ENCODE measurements at places on chromosomes 13 and 19.

DNA sequence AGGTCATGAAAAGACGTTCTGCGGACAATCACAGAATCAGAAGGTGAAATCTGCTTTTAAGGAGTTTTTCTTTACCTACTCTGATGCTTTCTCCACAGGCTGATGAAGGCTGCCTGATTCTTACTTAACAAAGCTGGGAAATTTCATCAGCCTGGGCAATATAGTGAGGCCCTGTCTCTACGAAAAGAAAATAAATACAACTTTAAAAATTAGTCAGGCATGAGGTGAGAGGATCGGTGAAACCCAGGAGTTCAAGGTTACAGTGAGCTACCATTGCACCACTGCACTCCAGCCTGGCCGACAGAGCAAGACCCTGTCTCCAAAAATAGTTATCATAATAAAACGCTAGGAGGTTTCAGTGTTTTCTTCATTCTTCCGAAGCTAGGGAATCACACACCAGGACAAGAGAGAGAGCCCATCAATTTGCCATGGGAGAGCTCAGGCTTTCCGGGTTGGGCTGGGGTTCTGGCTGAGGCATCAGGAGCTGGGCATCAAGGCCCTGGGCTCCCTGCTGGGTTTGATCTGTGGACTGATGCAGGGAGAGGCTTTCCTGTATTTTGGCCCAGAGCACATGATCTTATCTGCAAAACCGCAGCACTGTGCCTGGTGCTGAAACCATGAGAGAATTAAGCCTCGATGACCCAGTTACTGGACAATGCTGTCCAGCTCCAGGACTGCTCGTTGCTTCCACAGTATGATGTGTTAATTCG is 25.1 kb upstream of the CEBPG start:
- no peak for DNase-seq

- no peak for DNase-seq
These were observed 44.1 kb upstream of the ZNF780A start for GRCh38 chr19:40134866-40135265.

GRCh38 chr13:77779552-77780272 is 82.2 kb downstream of the SLAIN1 start:
- no peak for DNase-seq

DNA sequence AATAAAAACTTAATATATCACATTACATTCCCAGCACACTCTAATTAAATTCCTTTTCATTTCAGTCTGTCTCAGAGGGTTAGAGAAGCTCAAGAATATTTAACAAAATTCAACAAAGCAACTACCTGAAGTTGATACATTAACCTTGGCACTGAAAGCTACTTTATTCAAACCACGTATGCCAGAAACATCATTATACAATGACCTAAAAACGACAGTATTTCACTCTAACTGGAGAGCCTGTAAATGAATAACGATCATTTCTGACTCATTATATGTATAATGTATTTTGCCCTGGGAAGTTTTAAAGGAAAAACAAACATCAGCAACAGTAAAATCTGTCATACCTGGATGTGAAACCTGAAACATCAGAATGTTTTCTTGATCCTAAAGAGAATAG is 270.1 kb downstream of the SLITRK5 start:
- no peak for DNase-seq

DNA sequence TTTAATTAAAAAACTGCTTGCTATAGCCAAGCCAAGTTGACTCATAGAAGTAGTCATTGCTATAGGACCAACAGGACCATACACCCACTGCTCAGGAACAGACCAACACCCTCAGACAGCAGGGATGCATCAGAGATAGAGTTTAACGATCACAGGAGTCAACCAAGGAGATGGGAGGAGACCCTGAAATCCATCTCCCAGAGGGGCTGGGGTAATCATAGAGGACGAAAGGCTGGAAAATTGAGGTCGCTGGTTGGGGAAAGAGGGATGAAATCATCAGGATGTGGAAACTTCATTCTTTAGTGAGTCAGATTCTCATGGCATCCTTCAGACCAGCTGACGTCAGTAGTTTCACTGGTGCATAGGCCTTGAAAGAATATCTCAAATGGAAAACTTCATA is 160.4 kb upstream of the GPC6 start:
- DNase-seq = no peak

DNA sequence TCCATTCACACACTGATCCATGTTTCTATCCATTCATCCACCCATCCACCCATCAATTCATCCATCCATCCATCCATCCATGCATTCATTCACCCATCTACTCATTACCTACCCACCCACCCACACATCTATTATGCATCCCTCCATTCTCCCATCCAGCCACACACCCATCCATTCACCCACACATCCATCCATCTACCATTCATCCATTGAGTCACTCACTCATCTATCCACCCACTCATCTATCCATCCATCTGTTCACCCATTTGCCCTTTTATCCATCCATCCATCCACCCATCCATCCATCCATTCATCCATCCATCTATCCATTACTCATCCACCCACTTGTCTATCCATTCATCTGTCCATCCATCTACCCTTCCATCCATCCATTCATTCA is 30.1 kb downstream of the CELF5 start:
- no peak for DNase-seq

DNA sequence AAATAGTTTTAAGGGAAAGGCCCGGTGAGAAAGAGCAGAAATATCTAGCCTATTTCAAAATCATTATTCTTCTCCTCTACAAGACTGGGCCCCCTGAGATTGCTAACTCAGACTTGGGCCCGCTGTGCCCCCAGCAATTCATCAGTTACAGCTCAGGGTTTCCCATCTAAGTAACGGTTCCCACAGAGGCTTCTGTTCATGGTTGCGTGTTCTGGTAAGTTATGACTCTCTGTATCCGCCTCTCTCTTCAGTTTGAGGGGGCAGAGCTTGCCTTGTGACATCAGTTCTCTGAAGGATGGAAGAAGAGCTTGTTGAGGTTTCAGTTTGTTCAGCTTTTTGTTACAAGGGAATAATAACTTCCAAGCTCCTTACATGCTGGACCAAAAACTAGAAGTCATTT is 11.6 kb downstream of the ZNF57 start:
- DNase-seq = no peak

- DNase-seq = no peak
These were observed 7.0 kb downstream of the ZNF749 start for GRCh38 chr19:57441979-57442752.

- DNase-seq = no peak
These were observed 608 bp downstream of the MYADM start for GRCh38 chr19:53868091-53868891.

GRCh38 chr19:45591004-45591637 is 6.5 kb upstream of the OPA3 start:
- DNase-seq = peak; percentile 40

DNA sequence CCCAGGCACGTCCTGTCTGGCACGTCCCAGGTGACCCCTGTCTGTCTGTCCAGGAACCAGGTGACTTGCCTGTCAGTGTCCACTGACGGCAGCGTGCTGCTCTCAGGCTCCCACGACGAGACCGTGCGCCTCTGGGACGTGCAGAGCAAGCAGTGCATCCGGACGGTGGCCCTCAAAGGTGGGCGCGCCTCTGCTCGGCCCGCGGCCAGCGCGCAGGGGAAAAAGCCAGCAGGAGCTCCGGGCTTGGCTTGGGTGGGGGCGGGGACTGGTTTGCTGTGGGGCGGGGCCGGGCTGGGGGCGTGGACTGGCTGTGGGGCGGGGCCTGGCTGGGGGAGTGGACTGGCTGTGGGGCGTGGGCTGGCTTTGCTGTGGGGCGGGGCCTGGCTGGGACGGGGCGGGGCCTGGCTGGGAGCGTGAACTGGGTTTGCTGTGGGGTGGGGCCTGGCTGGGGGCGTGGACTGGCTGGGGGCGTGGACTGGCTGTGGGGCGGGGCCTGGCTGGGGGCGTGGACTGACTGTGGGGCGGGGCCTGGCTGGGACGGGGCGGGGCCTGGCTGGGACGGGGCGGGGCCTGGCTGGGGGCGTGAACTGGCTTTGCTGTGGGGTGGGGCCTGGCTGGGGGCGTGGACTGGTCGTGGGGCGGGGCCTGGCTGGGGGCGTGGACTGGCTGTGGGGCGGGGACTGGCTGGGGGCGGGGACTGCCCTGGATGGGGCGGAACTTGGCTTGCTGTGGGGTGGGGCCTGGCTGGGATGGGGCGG is 7.2 kb downstream of the WDR18 start:
- DNase-seq = peak; percentile 17

GRCh38 chr19:18000480-18000914 is 7.5 kb upstream of the ARRDC2 start:
- no peak for DNase-seq

DNA sequence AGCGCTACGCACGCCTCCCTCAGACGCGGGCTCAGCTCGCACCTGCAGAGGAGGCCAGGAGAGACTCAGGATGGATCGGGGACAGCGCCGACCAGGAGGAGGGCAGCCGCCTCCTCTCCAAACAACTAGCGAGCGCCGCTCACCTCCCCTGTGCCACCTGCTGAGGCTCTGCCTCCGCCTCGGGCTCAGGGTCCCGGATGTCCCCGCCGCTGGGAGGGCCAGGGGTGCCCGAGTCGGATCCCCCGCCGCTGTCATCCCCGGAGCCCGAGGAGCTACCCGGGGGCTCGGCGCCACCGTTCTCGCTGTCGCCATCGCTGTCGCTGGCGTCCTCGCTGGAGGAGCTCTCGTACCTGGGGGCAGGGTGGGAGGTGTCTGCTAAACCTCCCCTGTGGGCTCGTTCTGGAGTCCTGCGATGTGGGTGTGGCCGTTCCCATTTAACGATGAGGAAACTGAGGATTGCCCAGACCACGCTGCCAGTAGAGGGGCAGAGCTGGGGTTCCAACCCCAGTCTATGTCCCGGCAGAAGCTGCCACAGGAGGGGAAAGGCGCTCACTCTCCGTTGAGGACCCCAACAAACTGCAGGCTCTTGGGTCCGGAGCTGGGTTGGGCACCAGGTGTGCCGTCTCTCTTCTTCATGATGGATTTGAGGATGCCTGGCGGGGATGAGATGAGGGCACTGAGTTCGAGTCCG is 9.2 kb downstream of the KANK3 start:
- DNase-seq = no peak

- no peak for DNase-seq
These were observed at the start of gene IL17D for GRCh38 chr13:20702915-20703779. Gene IL17D, plus strand, starts transcription at chr13:20703699. Its CDS starts 303 bp downstream, at chr13:20704002.

GRCh38 chr19:41096353-41096752 is 8.1 kb downstream of the CYP2A13 start:
- DNase-seq = no peak

- DNase-seq = no peak
These were observed 468 bp downstream of the S1PR5 start for GRCh38 chr19:10516671-10517286.

- DNase-seq = no peak
These were observed 3.3 kb upstream of the TM6SF2 start for GRCh38 chr19:19276386-19276785.

DNA sequence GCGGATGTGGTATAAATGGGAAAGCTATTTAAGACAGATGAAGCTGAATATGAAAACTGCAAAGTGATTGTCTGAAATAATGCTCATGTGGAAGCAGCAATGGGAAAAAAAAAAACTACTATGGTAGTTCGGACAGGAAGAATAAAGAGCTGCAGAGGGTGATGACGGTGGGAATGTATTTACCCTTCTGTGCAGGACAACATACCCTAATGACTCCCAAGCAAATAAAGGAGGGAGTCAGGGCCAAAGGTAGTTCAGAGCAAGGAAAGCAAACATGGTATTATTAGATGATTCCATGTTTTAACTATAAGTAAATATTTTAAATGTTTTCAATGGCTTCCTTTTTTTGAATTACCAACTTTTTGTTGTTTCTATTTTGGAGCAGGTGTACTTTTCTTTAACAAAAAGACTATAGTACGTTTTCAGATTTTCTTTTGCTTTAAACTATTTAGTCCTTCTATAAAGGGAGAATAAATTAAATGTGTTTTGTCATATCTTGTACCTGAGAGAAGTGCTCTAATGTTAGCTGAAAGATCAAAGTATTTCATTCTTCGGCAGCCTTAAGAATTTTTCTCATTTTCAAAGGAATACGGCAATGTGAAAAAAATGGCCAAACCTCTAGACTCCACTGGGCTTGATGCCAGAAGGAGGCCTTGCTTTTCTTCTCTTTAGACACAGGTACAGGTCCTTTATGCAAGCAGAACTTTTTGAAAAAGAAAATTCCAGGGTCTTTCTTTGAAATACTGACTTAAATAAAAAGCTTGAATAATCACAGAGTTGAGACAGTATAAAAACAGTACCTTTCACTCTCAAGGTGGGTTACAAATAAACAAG is 67.8 kb upstream of the ZDHHC20 start:
- DNase-seq = no peak

- no peak for DNase-seq
These were observed 1.6 kb downstream of the BRSK1 start for GRCh38 chr19:55285229-55285890.

DNA sequence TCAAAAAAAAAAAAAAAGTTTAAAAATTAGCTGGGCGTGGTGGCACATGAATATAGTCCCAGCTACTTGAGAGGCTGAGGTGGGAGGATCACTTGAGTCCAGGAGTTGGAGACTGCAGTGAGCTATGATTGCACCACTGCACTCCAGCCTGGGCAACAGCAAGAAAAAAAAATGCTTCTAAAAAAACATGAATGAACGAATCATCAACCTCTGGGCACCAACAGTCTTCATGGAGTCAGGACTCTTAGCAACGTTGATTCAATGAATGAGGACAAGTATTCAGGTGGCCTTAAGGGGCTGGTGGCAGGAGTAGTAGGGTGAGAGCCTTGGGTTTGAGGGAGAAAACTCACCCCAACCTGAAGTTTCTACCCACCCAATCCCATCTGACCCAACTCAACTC is 20.6 kb upstream of the OLFM2 start:
- DNase-seq = no peak

GRCh38 chr13:114067381-114067885 is 65.0 kb downstream of the RASA3 start:
- peak; percentile 25 for DNase-seq

- DNase-seq = peak; percentile 21
These were observed 450 bp downstream of the FBXW9 start for GRCh38 chr19:12695997-12696365.

GRCh38 chr13:30581582-30581981 is 36.1 kb upstream of the USPL1 start:
- DNase-seq = no peak

- DNase-seq = no peak
These were observed 45.3 kb upstream of the VSTM2B start for GRCh38 chr19:29480507-29480906.

- DNase-seq = no peak
These were observed 46.8 kb downstream of the MIPEP start for GRCh38 chr13:23842406-23842805.

- DNase-seq = no peak
These were observed 111.5 kb downstream of the PTPRS start for GRCh38 chr19:5228932-5229777.

DNA sequence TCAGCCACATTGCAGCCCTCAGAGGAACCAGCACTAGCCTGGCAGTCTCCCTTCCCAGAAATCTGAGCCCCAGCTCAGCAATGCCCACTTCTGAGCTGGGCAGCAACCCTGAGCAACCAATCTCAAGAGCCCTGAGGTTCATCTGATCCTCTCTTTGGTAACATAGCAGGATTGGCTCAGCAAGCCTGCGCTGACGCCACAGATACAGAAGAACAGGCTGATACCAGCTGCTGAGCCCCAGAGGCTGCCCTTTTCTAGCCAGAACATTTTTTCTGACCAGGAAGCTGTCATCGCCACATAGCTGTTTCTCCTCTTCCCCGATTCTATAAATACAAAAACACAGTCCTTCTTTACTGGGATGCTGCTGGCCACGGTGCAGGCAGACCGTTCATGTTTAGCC is 59.8 kb downstream of the TRPM4 start:
- DNase-seq = no peak

- DNase-seq = no peak
These were observed 106.2 kb upstream of the KLF5 start for GRCh38 chr13:72952529-72953141.
